EL (cell line): ENCODE measurements at places on chromosomes 1 and 21.
A peak's percentile ranks its signal among the peaks of the same experiment; 100 is the strongest.

GRCh38 chr1:160370561-160371345, 3.9 kb downstream of the NHLH1 start:
- DNase-seq, result no peak

GRCh38 chr1:210587566-210587965, 258.9 kb downstream of the HHAT start:
- DNase-seq, result peak; percentile 59

GRCh38 chr1:97174039-97174704, 452.6 kb downstream of the PTBP2 start:
- peak; percentile 18 for DNase-seq

GRCh38 chr1:82823876-82824275, 1023.1 kb downstream of the ADGRL2 start:
- DNase-seq, result no peak

DNA sequence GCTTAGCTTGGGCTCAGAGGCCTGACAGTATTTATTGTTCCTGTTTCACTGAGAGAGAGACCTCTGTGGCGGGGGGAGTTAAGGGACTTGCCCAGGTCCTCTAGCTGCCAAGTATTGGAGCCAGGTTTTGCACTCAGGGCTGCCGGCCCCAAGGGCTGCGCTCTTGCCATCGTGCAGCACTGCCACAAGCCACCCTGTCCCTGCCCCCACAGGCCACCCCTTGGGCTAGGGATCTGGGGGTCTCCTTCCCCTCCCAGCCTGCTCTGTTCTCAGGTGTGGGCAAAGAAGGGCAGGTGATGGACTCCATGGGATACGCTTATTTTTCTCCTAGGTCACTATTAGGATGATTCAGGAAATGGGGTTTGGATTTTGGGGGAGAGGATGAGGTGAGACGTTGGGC, 8.7 kb downstream of the KIAA1614 start:
- DNase-seq, result no peak

- DNase-seq, result no peak
Measured at GRCh38 chr1:207990876-207991582, 80.1 kb upstream of the CD34 start.

- DNase-seq, result peak; percentile 89
Measured at GRCh38 chr1:80375662-80376061, 1369.1 kb upstream of the ADGRL4 start.

GRCh38 chr1:202671399-202671798, 38.9 kb downstream of the SYT2 start:
- peak; percentile 62 for DNase-seq

GRCh38 chr1:104592926-104593325, 843.2 kb downstream of the AMY1C start:
- DNase-seq, result no peak

- peak; percentile 6 for DNase-seq
Measured at GRCh38 chr1:89757532-89757931, 63.3 kb upstream of the LRRC8D start.

DNA sequence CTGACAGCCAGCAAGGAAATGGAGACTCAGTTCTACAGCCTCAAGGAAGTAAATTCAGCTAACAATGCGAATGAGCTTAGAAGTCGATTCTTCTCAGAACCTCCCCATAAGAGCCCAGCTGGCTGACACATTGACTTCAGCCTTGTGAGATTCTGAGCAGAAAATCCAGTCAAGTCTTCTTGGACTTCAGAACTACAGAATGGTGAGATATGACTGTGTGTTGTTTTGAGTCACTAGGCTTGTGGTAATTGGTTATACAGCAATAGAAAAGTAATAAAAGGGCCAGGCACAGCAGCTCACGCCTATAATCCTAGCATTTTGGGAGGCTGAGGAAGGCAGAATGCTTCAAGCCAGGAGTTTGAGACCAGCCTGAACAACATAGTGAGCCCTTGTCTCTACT, 161.8 kb upstream of the IVNS1ABP start:
- DNase-seq, result no peak
